ENCODE measurements at places on chromosomes 13 and 19.

DNA sequence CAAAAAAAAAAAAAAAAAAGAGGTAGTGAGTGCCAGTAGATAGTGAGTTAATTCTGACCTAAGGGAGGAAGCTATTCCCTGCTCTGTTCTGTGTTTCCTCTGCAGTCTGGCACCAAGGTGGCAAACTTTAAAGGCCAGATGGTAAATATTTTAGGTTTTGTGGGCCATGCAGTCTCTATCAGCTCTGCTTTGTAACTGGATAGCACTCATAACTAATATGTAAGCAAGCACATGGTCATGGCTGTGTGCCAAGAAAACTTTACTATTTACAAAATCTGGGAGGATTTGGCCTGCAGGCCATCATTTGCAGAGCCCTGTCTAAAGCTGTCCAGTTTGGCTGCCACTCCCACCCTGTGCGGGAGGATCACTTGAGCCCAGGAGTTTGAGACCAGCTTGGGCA lies 4.3 kb downstream of the PIN1 start:
- no peak for DNase-seq

- no peak for DNase-seq
Observed at GRCh38 chr13:27137759-27138158, 33.9 kb downstream of the USP12 start.

DNA sequence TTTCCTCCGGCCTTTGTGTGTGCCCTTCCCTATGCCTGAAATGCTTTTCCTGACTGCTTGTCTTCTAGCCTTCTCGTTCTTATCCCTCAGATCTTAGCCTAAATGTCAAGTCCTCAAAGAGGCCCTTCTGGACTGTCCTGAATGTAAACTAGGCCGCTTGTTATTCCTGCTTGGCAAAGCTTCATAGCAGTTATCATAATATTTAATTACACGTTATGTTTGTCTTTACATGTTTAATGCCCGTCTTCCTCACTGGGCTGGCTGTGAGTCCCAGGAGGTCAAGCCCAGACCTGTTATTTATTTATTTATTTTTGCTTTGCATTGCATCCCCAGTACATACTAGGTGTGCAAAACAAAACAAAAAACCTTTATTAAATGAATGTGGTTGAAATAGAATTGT lies 62.7 kb downstream of the SIPA1L3 start:
- peak; percentile 78 for DNase-seq

GRCh38 chr19:17370026-17370587 lies 7.0 kb downstream of the PLVAP start:
- DNase-seq = no peak

GRCh38 chr19:3163230-3163886 lies 15.2 kb upstream of the S1PR4 start:
- DNase-seq = peak; percentile 72

- DNase-seq = no peak
Observed at GRCh38 chr13:97020194-97020593, 25.9 kb upstream of the OXGR1 start.

DNA sequence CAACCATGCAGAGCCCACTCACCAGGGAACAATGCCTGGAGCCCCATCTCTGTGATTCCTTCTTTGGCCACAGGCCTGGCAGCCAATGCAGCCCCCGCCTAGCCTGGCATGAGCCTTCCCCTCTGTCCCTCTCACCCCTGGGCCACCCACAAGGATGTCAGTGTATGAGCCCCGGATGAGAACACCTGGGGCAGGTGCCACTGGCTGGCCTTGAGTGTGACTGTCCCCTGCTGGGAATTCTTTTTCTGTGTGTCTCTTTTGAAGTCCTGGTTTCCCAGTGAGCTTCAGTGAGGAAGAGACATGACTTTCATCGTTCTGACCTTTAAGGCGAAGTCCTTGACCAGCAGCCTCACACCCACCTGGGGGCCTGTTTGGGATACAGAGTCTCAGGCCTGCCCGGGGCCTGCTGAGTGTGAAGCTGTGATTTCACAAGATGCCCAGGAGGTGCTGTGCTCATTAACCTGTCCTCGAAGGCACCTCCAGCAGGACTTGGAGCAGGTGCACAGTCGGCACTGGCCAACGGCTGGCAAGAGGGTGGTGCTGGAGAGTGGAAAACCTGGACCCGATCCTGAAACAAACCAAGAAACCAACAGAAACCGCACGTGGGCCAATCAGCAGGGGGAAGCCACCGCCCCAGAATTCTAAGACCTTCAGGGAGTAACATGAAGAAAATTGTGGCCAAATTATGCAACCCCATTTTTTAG lies 27.4 kb upstream of the SPACA7 start:
- no peak for DNase-seq
